Right cardiac atrium (tissue), 5 donors: ENCODE measurements at places on chromosomes 11 and 22. TPM values are rescaled to one million over a fixed set of nuclear protein-coding genes. Genes with fewer than 3 reads are reported as not detected.

ESAM gene
- 40.3 TPM for total RNA-seq

SREBF2 gene
- total RNA-seq: 99.9 TPM

UPK3A gene
- total RNA-seq: not detected

JAML gene
- total RNA-seq: 5.3 TPM

SLN gene
- 753 TPM for total RNA-seq

CDK2AP2 gene
- 48.4 TPM for total RNA-seq

BCO2 gene
- 147 TPM for total RNA-seq

OR8A1 gene
- total RNA-seq: not detected

DNA sequence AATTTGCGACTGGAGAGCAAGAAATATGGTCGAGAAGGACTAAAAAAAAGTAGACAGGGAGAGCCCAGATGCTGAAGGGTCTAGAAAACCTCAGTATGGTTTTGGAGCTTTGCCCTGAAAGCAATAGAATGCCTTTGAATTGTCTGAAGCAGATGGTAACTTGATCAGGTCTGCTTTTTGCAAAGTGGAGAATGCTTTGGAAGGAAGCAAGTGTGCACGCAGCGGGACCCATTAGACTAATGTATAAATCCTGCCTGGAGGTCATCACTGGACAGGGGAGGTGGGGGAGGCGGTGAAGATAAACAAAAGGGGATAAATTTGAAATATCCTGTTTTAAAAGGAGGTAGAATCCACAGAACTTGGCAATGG lies 757 bp upstream of the HINFP start:
- no peak for DNase-seq

DNA sequence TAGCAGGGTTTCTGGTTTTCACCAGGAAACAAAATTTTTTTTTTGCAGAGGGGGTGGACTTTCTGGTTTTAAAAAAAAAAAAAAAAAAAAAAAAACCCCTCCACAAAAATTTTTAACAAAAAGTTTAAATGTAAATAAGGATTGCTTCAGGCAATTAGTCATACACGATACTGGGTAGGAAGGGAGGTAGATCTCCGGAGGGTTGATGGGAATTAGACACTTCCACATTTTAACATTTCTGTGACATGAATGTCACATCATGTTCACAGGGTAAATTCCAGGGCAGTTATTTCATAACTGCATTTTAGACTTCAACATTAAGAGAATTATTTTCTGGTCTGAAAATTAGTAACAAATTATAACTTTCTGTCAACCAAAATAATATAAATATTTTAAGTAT lies 15.9 kb downstream of the NUP98 start:
- DNase-seq: no peak

GRCh38 chr11:47106798-47107411 lies 69.8 kb downstream of the ARFGAP2 start:
- DNase-seq: no peak

DNA sequence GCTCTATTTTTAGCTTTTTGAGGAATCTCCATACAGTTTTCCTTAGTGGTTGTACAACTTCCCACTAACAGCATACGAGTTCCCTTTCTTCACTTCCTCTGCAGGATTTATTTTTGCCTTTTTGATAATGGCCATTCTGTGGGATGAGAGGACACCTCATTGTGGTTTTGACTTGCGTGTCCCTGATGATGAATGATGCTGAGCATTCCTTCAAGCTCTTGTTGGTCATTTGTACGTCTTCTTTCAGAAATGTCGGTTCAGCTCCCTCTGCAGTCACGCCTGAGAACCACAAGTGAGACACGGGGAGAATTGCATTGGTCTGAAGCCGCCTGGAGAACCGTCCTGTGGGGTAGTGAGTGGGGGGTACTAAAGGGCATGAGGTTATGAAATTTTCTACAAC lies 2.0 kb upstream of the KRTAP5-10 start:
- DNase-seq: no peak

DNA sequence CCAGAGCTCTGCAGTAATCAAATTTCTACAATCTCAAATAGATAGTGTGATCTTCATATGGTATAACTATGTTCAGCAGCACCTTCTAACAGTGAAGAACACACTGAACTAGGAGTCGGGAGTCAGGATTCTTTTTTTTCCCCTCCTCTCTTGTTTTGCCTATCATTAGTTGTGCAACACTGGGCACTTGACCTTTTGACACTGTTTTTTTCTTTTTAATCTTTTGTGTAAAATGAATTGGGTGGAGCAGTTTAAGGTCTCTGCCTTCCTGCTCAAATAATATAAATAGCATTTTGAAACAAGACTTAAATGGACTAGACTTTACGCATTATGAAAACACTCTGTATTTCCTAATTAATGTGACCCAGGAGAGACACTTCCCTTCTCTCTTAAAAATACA lies 39.7 kb downstream of the CTSC start:
- DNase-seq: no peak

GRCh38 chr22:30943368-30943767 lies 25.2 kb downstream of the MORC2 start:
- no peak for DNase-seq

DNA sequence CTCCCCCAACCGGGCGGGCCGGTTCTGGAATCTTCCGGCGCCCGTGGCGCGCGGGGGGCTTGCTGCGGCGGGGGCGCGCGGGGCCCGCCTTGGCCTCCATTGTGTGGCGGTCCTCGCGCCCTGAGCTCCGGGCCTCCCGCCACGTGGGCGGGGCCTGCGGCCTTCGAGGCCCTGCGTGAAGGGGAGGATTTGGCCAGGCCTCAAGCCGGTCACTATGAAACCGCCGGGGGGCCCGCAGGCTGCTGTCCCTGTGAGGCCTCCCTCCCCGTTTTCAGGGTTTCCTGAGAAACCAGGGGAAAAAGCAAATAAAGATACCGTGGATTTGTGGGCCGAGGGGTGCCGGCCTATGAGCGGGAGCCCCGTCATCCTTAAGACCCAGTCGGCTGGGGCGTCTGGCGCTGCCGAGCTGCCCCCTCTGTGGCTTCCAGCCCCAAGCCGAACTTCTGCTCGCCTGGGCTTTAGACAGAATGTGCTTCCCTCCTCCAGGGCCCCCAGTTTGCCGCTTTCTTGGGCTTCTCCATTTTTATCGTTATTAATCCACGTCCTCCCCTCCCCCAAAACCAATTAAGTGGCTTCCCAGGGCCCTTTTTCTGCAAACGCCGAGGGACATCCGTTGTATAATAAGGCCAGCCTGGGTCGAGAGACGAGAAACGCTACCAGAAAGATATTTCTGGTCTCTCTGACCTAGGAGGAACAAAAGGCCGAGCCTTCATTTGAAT lies 602 bp downstream of the EWSR1 start:
- peak; percentile 93 for DNase-seq

DNA sequence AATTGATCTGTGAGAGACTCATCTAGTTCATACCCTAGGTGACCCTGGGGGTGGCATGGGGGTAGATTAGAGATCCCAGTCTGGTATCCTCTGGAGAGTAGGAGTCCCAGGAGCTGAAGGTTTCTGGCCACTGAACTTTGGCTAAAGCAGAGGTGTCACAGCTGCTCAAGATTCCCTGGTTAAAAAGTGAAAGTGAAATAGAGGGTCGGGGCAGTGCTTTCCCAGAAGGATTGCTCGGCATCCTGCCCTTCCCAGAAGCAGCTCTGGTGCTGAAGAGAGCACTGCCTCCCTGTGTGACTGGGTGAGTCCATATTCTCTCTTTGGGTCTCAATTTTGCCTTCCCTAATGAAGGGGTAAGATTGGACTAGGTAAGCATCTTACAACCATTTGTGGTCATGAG lies 653 bp downstream of the IL18BP start:
- no peak for DNase-seq

GRCh38 chr11:6681949-6682348 lies 1.2 kb downstream of the MRPL17 start:
- no peak for DNase-seq

- DNase-seq: no peak
Measured at GRCh38 chr11:46559815-46560214, 34.0 kb downstream of the AMBRA1 start.
